ENCODE measurements at places on chromosomes 12 and 14.

DNA sequence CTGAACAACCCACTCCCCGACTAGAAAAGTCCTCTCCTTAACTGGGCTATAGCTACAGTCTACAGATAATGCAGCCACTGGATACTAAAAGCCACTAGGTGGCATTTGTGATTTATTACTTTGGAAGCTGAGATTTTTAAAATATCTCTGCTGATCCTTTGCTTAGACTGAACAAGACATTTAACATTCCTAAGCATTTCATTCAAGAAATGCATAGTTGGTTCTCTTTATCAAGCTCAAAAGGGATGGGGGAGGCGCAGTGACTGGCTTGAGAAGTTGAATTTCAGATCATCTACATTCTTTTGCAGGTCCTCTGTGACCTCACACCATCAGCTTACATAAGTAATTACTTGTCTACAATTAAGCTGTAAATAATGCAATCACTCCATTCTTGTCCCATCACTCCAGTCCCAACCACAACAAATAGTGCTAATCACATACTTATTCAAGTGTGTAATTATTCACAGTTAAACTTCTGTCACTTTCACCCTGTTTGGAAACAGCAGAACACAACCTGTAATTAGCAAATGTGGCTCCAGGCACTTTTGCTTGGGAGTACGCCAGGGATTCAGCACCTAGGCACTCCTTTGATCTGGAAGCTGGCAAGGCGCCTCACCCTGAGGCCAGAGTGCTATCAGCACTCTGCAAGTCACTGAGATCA is 203.6 kb downstream of the NOVA1 start:
- peak; percentile 79 for DNase-seq

DNA sequence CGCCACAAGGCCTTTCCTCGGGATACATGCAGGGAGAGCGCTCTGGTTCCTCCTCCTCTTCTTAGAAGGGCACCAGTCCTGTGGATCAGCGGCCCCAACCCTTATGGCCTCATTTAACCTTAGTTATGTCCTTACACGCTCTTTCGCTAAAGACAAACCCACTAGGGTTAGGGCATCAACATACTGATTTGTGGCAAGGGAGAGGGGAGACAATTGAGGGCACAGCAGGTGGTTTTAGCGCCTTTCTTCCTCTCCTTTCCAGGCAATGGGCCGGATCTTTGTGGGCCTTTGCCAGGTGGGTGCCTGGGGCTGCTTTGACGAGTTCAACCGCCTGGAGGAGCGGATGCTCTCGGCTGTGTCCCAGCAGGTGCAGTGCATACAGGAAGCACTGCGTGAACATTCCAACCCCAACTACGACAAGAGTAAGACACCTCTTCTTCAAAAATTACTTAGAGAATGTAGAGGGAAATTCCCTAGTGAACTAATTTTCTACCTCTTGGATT is 43.6 kb downstream of the DYNC1H1 start:
- no peak for DNase-seq

GRCh38 chr12:92861381-92861780 is 67.7 kb downstream of the EEA1 start:
- no peak for DNase-seq

DNA sequence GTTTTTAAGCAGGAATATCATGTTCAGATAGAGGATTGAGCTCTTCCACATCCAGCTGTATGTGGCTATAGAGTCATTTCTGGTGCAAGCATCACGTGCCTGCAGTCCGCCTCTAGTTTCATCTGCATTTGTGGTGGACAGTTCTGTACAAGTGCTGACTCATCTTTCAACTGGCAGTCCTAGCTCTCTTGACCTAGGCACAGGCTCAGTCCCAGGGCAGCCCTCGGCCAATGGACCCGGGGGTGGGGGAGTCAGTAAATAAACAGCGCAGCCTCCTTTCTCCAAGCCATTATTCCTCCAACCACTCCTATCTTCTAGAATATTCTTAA is 41.8 kb upstream of the FRMD6 start:
- no peak for DNase-seq
